Naive thymus-derived CD8-positive, alpha-beta T cell (primary cell): ENCODE measurements at places on chromosomes 11 and 22. TPM values are rescaled to one million over a fixed set of nuclear protein-coding genes. Genes with fewer than 3 reads are reported as not detected.

DNA sequence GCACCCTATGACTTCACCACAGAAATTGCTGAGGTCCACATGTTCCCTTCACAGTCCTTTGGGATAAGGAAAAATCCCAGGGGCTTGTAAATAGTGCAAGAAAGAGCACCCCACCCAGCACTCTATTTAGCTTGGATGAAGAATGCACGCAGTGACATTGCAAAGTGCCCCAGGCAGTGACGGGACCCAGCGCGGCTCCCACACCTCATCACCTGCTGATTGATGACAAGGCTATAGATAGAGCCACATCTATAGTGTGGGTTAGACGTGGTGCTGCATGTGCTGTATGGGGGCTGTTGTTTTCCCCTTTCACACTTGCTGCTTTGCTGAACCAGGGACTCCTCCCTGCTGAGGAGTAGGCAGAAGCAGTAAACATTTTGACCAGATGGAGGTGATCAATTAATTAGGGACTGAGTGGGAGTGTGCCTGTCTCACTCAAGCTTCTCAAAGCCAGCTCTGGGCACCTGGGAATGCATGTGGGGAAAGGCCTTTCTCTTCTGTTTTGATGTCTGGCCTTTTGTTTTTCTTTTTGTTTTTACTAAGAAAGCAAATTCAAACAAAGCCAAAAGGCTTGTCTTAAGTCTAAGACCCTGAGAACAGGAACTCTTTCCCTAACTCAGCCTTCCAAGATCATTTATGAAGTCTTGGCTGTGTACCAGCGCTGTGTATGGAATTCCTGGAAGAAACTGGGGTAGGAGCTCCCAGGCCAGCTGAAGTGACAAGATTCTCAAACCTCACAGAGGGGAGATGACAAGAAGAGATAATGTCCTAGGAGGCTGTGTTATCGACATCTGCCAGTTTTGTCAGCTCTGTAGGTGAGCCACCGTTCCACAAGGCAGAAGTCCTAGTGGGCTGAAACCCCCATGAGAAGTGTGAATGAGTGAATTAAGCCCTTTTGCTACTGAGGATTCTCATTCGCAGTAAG is 219.7 kb downstream of the BARX2 start:
- H3K36me3 ChIP-seq, result no peaks in the 10 kb centered on the region
- H3K27me3 ChIP-seq, result peaks cover 29% of the 10 kb centered on the region
- no peak for DNase-seq
- H3K27ac ChIP-seq, result no peak overlapping the region

- H3K4me1 ChIP-seq, result no peaks in the 10 kb centered on the region
- H3K4me3 ChIP-seq, result no peak overlapping the region
- no peaks in the 10 kb centered on the region for H3K27me3 ChIP-seq
- H3K27ac ChIP-seq, result no peak overlapping the region
- no peak for DNase-seq
Observed at GRCh38 chr11:9874466-9874865, 210.6 kb downstream of the SWAP70 start.

- H3K27me3 ChIP-seq, result no peaks in the 10 kb centered on the region
- H3K4me1 ChIP-seq, result peaks cover 7% of the 10 kb centered on the region
- DNase-seq, result no peak
- H3K36me3 ChIP-seq, result no peaks in the 10 kb centered on the region
- no peak overlapping the region for H3K27ac ChIP-seq
Observed at GRCh38 chr11:62077132-62077531, 46.7 kb upstream of the INCENP start.

DNA sequence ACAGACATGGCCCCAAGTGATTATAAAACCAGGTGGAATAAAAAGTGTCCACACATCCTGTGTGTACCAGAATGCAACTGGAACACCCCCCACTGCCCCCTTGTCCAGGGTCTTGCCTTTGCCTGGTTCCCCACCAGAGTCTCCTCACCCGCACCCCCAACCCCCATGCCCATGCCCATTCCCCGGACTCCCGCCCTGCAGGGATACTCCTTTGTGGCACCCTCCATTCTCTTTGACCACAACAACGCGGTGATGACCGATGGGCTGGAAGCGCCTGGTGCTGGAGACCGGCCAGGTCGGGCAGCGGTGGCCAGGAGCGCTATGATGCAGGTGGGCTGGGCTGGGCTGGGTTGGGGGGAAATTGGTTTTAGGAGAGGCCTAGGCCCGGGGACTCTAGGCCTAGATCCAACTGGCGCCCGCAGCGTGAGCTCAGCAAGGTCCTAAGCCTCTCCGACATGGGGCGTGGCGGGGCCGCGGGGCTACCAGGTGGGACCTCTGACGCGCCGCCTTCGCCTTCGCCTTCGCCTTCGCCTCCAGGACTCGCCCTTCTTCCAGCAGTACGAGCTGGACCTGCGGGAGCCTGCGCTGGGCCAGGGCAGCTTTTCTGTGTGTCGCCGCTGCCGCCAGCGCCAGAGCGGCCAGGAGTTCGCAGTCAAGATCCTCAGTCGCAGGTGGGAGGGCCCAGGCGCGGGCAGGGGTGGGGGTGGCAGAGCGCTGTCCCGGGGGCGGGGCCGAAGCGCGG is 9.1 kb downstream of the RPS6KA4 start:
- H3K27ac ChIP-seq, result no peak overlapping the region
- H3K27me3 ChIP-seq, result no peaks in the 10 kb centered on the region
- H3K4me1 ChIP-seq, result no peaks in the 10 kb centered on the region
- H3K4me3 ChIP-seq, result no peak overlapping the region
- peaks cover 17% of the 10 kb centered on the region for H3K36me3 ChIP-seq

The P4HA3 gene
- not detected for total RNA-seq
